HepG2 (cell line): ENCODE measurements at places on chromosomes 7 and 10. TPM values are rescaled to one million over a fixed set of nuclear protein-coding genes. Genes with fewer than 3 reads are reported as not detected.
A peak's percentile ranks its signal among the peaks of the same experiment; 100 is the strongest.

The ANKRD61 gene
- 0.24 TPM in 1 of 2 replicates, not detected in the other for polyA plus RNA-seq

DNA sequence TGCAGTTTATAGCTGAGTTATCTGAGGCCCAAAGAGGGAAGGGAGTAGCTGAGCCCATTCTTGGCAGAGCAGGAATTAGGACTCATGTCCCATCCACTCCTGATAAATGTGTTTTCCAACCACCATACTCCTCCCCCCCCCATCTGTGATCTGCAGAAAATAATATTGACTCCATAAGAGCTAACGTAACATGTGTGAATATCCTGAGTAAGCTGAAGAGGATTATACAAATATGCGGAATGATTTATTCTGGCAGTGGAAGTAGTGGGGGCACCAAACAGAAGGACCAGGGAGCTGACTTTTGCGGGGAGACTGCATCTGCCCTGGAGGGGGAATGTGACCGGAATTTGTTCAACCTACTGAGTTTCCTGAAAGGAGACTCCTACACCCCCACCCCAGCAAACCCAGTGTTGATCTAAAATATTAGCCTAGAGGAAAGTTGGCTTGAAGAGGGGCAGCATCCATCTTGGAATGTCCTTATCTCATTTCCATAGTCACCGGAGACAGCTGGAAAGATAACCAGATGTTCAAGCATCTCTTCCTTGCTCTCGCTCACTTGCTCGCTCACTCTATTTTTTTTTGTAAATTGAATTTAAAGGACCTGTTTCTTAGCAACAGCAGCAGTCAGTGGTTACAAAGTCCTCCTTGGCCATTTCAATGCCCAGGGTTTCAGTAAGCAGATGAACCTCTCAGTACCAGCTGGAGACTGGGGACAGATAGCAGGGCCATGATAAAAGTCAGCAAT, 114.7 kb downstream of the RPS24 start:
- DNase-seq, result no peak

- no peak for DNase-seq
Measured at GRCh38 chr7:28678431-28678965, 266.2 kb downstream of the CREB5 start.

The CLCN1 gene
- polyA plus RNA-seq, result 0.01 TPM in 1 of 2 replicates, not detected in the other

The TMEM236 gene
- polyA plus RNA-seq, result 0.08 and 0.09 TPM in 2 replicates

The PURB gene
- polyA plus RNA-seq, result 2.3 and 2.7 TPM in 2 replicates

The KIAA1217 gene
- polyA plus RNA-seq, result 4.6 and 5.3 TPM in 2 replicates

- no peak for DNase-seq
Measured at GRCh38 chr7:11751807-11752389, 80.1 kb downstream of the THSD7A start.

The EPO gene
- 25.7 and 26.2 TPM in 2 replicates for polyA plus RNA-seq

The MPP7 gene
- 6.8 and 7.0 TPM in 2 replicates for polyA plus RNA-seq

The SPDYE2 gene
- not detected in 2 replicates for polyA plus RNA-seq

DNA sequence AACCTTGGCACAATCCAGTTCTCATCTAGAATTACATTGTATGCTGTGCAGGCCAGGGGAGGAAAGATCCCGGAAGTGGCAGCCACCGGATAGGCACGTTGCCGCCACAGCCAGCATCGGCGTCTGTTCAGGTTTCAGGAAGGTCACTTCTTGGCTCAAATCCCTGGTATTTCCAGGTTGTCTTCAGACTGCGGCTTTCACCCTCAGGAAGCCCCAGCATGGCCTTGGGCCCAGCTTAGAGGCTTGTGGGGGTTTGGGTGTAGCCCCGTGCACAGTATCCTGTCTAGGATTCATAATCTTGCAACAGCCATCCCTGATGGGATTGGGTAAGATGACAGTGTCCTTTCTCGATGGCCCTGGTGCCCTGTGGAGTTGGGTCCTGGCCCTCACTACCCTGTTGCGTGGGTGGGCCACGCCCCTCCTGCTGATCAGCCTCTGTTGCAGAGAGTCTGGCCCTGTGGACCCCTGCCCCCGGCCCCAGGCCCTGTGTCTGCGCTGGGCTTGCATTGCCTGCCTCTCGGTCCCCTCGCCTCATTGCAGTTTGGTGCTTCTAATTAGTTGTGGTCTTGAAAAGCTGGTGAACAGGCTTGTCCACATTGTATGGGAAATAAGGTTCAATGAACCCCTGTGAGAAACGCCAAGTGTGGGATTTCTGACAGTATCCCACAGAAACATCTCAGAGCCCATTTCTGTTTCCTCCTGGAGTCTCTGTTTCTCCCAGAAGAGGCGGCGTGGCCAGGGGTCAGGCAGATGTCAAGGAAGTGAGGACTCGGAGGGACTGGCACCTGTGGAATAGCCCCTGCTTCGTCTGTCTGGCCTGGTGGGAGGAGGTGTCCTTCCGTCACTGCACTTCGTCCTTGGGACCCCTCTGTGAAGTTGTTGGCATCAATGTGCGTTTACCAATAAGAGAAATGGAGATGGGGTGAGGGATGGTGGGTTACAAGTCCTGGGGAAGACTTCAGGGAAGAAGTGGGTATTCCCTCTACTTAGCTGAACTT, 77.5 kb downstream of the MGMT start:
- DNase-seq, result no peak

The MNX1 gene
- polyA plus RNA-seq, result 0.91 and 0.94 TPM in 2 replicates

- peak; percentile 58 for DNase-seq
Measured at GRCh38 chr7:22784346-22784745, 38.3 kb downstream of the TOMM7 start.

DNA sequence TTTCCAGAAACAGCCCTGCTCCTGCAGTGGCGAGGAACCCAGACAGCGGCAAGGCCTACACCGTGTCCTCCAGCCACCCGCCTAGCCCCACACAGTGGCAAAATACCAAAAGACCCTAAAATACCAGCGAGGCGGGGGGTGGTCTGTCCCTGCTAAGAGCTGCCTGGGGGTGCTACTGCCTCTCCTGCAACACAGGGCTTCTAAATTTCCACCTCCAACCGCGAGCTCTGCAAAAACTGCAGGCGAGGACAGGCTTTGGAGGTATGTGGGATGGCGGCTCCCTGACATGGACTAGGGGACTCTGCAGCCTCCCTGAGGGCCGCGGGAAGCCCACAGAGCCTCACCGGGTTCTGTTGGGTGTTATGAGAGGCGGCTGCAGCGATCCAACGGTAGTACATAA, 122.3 kb downstream of the WDR37 start:
- no peak for DNase-seq
